Stimulated activated naive CD8-positive, alpha-beta T cell treated with anti-CD3 and anti-CD28 coated beads, Interleukin-15, Interleukin-2, amounts not matched to agents 100 U/mL and 50 U/mL, for 24 hours (primary cell): ENCODE measurements at places on chromosomes 4 and X.

GRCh38 chr4:156237231-156237630, 283.6 kb upstream of the CTSO start:
- no peak for DNase-seq

DNA sequence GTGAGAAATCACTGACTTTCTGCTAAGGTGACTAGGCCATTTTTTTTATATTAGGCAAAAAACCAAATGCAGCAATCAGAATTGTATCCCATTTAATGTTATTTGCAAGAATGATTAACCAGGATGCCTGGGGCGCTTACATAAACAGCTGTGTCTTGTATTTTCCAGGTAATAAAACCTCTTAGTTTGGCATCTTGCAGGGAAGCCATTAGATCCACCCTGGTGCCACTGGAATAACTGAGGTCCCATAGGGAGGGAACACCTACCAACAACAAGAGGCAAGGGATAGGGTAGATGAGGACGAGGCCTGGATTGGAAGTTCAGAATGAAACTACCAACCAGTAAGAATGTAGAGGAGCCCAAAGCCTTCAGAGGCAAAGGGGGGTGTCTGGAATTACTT, 288.3 kb downstream of the ARHGAP24 start:
- no peak for DNase-seq

- DNase-seq, result peak; percentile 6
Observed at GRCh38 chr4:69881173-69881773, 21.3 kb upstream of the SULT1E1 start.

- DNase-seq, result no peak
Observed at GRCh38 chrX:47172971-47173792, 20.4 kb upstream of the UBA1 start.

GRCh38 chrX:112630187-112630586, 49.6 kb downstream of the LHFPL1 start:
- no peak for DNase-seq

GRCh38 chr4:25953740-25954139, 39.7 kb downstream of the SMIM20 start:
- DNase-seq, result no peak

GRCh38 chr4:94262163-94263016, 54.7 kb downstream of the SMARCAD1 start:
- DNase-seq, result no peak

DNA sequence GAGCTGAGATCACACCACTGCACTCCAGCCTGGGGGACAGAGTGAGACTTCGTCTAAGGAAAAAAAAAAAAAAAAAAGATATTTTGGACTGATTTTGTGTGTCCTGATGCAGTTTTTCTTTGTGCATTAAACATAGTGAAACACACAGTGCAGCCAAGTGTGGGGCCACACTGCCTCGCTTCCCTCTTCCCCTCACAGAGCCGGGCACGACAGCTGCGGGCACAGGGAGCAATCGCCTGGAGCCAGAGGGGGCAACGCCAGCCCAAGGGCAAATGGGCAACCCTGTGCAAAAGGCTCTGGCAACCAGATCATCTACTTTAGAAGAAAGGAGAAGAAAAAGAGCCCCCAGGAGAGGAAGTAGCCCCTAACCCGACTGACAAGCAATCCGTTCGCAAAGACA, 13.5 kb upstream of the CCNQ start:
- no peak for DNase-seq

- DNase-seq, result no peak
Observed at GRCh38 chr4:75637176-75637575, 6.8 kb upstream of the CDKL2 start.

DNA sequence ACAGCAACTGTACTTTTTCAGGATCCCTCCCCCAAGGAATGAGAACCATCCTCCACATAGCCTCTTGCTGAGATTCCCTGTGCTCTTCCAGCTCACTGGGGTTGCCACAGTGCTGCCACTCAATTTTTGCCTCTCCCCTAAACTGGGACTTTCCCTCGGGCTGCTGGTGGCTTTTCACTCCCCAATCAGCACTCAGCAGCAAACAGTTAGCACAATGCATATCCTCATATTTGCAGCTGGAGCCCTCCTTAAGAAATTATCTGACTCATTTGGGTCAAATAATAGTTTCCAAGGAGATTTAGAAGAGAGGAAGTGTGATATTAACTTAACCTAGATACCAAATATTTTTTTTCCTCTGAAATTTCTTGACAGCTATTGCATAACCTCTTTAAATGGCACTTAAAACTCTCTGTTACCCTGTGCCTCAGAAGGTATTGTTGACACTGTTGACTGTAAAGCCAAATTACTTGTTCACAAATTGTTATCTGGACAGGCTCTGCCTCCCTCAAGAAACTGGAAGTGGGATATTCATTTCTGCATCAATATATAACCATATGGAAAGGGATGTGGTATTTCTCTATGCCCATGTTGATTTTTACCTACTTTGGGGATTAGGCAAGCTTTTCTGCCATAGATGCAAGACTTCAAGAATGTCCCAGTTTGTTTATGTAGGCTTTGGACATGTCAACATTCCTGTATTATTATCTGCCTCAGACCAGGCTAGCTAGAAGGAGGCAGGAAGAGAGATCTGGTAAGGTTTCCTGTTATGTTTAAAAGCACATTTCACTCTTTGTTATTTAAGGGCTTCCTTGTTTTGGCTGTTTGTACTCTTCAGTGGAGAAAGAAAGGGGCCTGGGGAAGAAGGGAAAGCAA, 58.0 kb downstream of the SEPTIN11 start:
- DNase-seq, result peak; percentile 45

DNA sequence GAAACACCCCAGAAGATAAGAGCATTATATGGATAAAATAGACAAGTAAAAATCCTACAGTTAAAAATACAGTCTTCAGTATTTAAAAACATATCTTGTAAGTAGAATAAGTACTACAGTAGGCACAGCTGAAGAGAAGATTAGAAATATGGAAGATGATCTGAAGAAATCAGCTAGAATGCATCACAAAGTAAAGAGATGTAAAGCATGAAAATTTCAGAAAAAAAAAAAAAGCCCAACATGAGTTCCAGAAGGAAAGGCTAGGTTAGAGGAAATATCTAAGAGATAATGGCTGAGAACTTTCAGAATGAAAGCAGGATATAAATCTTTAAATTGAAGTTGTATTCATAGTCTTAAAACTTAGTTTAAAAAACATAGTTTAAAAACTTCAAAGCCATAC, 21.0 kb downstream of the EPGN start:
- no peak for DNase-seq

GRCh38 chr4:11514779-11515419, 86.2 kb upstream of the HS3ST1 start:
- DNase-seq, result no peak

DNA sequence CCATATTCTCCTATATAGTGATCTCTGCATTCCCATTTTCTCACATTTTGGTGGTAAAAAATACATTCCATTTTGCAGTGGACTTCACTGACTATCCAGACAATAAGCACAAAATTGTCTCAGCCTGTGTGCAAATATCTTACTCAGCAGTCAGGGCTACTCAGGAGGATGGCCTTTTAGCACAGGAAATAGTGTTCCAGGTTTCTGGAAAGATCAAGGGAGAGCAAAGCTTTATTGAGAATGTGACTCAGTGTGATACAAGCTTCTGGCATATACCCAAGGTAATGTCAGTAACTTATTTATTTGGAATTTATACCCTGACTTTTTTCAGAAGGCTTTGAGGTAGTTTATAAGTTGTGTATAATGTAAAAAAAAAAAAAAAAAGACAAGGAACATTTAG, 233.4 kb downstream of the TEX13A start:
- no peak for DNase-seq

- no peak for DNase-seq
Observed at GRCh38 chr4:1021386-1022050, 10.1 kb downstream of the FGFRL1 start.

DNA sequence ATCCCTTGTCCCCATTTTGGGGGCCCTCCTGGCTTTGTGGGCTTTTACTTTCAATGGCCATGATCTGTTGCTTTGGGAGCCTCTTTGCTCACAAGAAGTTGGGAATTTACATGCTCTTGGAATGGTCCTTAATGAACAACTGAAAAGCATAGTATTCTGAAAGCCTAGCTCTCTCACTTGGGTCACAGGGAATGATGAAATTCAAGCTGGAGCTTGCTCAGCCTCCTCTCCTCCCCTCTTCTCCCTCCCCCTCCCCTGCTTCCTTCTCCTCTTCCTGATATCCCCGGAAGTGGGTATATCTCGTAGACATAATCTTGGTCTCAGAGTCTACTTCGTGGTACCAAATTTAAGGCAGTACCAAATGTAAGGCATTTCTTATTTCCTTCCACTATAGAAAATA, 400.6 kb upstream of the NR3C2 start:
- no peak for DNase-seq

DNA sequence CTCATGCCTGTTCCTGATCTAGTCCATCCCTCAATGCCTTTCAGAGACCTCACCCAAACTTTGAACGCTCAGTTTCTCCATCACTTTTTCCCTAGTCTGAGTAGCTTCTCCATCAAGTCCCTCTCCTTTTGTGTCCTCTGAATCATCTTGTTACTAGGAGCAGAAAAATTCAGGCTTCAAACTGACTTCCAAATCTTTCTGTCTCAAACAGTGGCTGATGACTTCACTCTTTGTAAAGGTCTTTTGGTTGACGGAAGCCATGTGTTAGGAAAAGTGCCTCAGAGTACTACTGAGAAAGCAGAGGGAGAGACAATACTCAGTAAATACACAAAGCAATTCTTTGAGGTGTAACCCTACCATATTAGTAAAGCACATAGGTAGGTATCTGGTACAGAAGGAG, 65.7 kb upstream of the CAMK2D start:
- no peak for DNase-seq

DNA sequence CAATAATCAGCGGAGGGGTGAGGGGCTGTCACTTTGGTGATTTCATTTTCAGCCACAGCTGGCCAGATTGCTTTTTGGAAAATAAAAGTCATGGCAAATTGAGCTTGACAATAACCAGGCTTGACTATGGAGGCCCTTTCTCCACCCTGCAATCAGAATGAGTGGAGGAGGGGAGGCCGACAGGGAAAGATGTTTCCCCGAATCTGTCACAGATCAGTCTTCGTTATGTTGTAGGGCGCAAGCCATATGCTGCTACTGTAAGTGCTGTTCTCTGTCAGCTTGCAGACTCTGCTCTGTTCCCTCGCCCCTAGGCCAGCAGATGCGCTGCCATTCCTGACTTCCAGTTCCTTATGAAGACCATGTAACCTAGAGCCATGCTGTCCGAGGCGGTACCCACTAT, 114.1 kb downstream of the MGST2 start:
- no peak for DNase-seq

- DNase-seq, result no peak
Observed at GRCh38 chr4:80787306-80787705, 243.2 kb upstream of the BMP3 start.

- DNase-seq, result peak; percentile 48
Observed at GRCh38 chr4:87973283-87974169, 2.0 kb upstream of the SPP1 start.

GRCh38 chr4:74168841-74169240, 10.9 kb downstream of the MTHFD2L start:
- no peak for DNase-seq

DNA sequence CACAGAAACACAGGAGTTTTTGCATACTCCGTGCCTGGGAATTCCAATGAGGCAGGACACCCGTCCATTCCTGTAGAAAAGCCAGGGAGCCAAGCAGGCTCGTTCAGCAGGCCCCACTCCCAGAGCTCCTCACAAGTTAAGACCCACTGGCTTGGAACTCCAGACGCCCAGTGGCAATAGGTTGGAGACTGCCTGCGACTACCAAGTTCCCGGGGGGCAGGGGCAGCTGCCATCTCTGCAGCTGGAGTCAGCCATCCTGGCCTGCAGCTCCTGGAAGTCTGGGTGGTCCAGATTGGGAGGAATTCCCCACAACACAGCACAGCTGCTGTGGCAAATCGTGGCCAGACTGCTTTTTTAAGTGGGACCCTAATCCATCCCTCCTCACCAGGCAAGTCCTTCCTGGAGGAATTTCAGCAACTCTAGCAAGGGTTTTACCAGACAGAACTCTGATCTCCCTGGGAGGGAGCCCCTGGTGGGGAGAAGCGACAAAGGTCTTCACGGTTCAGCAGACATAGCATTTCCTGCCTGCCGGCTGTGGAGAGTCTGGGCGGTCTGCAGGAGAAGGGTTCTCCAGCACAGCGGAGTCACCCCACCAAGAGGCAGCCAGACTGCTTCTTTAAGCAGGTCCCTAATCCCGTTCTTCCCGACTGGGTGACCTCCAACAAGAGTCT, 231.9 kb downstream of the STPG2 start:
- no peak for DNase-seq

DNA sequence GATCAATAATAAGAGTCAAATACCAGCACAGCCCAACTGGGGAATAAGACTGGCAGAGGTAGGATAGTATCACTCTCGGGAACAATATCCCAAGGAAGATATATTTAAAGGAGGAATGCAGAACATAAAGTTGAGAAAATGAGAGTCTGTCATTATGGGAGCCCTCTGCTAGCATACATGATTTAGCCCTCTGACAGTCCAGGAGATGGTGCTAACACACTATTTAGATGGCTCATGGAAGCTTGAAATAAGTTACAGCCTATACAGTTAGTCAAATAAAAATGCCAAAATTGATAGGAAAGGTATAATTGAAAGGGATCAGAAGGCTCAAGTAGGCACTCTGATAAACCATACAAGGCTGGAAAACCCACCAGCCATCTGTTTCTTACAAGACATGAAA, 201.0 kb upstream of the NEIL3 start:
- no peak for DNase-seq

- DNase-seq, result no peak
Observed at GRCh38 chrX:11992271-11992670, 146.0 kb upstream of the FRMPD4 start.

DNA sequence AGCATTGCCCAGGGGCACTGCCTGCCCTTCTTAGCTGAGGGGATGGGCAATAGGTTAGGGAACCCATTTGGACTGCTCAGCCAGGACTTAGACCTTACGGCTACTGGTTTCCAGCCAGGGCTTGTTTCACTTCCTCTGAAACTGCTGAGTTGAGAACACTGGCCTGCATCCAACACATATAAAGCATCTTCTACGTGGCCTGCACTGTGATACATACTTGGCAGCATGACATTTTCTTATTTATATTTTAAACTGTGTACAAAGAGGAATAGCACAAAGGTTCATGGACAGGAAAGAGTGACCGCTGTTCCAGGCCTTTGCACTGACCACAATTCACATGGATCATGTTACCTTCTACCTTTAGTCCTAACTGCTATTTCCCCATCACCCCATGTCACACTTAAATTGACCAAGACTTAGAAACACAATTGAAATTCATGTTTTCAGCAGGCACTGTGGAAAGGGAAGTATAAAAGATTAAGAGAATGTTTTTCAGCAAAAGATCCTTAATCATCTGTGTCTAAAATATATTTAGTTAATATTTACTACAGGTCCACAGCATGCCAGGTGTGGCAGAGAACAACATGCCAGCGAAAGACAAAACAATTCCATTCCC, 43.7 kb downstream of the NLGN4X start:
- DNase-seq, result no peak

GRCh38 chr4:177118596-177118995, 191.1 kb upstream of the NEIL3 start:
- DNase-seq, result no peak

GRCh38 chr4:157184300-157184699, 36.2 kb upstream of the GRIA2 start:
- DNase-seq, result no peak
